Choroid plexus epithelial cell (primary cell): ENCODE measurements at places on chromosomes 3 and 15.
A peak's percentile ranks its signal among the peaks of the same experiment; 100 is the strongest.

DNA sequence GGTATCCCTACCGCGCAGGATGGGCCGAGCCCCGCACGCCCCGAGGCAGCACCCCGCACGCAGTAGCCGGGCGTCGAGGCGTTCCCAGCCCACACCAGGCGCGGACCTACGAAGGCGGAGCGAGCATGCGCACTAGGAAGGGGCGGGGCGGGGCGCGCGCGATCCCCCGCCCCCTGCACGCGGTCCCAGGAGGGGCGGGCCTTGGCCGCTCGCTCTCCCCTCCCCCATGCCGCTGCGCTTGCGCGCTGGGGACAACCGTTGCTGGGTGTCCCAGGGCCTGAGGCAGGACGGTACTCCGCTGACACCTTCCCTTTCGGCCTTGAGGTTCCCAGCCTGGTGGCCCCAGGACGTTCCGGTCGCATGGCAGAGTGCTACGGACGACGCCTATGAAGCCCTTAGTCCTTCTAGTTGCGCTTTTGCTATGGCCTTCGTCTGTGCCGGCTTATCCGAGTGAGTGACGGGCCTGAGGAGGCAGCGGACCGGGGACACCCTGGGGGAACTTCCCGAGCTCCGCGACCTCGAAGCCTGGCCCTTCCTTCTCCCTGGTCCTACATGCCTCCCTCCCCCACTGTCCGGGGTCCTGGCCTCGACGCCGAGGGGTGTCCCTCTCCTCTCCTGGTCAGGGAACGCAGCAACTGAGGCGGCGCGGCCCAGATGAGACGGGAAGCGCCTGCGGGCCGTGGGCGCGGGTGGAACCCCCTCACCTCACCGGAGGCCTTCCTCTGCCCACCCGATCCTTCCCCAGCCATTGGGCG lies at the start of gene SPESP1:
Gene SPESP1, plus strand, starts transcription at position 258 of the 755 bp plus-strand sequence. Its CDS starts 129 bp downstream, at position 387.
- peak; percentile 85 for DNase-seq

DNA sequence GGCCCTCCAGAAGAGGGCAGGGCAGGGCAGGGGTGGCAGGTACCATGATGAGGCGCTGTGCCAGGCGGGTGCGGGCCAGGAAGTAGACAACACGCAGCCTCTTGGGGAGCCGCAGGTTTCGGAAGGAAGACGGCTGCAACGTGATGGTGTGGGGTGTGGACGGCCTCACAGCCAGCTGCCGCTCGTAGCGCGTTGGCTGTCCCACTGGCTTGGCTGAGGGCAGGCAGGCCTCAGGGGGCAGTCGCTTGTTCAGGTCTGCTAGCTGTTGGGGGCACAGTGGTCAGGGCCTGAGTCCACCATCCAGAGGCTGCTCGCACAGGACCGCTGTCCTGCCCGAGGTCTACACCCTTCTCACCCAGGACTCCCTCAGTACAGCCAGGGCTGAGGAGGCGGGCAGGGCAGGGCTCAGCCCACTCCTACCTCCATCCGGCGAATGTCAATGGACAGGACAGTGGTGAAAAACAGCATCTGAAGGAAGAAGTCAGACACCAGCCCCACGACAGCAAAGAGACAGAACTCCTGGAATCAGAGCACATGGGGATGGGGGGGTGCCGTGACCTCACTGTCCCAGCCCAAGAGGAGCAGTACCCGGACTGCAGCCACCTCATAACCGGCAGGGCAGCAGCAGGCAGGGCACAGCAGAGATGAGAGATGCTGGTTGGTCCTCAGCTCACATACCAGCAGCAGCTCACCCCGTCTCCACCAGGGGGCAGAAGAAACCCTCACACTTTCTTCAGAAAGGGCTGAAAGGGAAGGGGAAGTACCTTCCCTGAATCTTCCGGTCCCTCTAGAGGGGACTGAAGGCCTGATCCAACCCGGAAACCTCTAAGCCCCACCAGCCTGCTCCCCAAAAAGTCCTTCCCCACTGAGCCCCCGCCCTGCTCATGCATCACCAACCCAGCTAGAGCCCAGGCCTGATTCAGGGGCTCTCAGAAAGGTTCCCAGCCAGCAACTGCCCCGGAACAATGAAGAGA lies 40.0 kb downstream of the PTPN23 start:
- peak; percentile 92 for DNase-seq

- DNase-seq, result no peak
Observed at GRCh38 chr3:136211547-136211946, 15.4 kb upstream of the MSL2 start.

DNA sequence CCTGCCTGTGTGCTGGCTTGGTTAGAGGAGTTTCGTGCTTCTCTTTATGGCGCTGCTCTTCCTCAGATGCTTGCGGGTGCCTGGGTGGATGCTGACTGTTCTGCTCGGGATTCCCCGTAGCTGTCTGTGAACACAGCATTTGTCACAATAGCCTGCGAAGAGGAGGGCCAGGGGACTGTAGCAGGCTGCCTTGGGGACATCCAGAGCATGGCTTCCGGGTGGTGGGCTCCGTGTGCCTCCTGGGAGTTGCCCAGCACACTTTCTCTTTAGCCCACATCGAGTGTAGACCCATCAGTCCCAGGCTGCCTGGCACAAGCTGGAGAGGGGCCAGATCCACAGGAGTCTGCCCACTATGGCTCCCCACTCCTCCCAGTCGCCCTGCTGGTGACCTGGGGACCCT lies 22.4 kb downstream of the LRRK1 start:
- DNase-seq, result no peak

- no peak for DNase-seq
Observed at GRCh38 chr3:72769758-72770540, 78.3 kb downstream of the SHQ1 start.
